ENCODE measurements at places on chromosomes 13 and 19.

DNA sequence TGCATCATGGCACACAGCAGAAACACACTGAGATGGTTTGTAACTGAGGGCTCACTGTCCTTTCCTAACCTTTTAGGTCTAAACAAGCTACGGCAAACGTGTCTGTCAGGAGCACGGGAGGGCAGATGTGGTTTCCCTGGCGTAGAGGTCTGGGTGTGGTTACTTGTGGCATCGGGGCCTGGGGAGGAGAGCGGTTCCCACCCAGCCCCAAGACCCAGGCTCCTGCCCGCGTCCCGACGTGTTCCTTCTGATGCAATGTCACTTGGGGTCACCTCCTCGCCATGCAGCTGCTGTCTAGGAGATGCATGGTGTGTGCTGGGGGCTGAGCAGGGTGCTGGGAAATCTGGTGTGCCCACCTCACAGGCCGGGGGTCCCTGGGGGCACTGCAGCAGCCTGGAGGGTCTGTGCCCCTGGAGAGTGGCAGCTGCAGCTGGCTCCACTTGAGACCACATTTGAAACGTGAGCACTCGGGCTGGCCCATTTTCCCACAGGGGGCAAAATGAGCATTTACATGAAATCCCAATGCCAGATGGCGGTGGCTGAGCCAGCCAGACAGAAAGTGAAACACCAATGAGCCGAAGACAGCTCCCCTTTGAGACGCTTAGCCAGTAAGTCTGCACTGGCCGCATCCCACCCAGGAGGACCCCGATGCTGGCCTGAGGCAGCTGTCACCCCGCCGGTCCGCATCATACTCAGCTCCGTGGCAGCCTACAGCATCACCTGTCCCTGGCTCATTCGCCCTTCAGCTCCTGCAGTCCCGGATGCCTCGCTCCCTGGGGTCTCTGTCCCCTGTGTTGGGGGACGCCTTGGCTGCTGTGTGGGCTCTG is 22.3 kb upstream of the MYDGF start:
- no peak for DNase-seq

DNA sequence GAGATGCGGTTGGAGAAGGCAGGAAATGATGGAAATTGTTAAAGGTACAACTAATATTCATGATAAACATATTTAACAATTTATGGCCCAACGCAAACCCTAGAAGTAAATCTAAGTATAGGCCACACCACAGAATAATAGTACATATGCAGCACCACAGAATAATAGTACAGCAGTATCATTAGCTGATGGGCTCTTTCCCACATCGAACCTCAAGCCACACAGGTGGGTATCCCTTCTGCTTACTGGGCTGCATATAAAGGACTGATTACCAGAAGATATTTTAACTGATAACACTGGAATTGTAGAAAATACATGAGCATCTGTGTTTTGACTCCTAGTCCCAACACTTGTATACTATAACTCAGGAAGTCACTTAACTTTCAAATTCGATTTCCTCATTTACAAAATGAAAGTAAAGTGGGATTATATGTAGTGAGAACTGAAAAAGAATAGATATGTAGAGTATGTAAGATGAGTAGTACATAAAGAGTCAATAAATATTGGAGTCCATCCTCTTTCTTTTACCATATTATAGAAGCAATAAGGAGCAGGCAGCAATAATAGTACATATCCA is 91.5 kb downstream of the TSC22D1 start:
- DNase-seq = no peak

GRCh38 chr13:39926345-39926744 is 270.9 kb downstream of the COG6 start:
- DNase-seq = no peak

DNA sequence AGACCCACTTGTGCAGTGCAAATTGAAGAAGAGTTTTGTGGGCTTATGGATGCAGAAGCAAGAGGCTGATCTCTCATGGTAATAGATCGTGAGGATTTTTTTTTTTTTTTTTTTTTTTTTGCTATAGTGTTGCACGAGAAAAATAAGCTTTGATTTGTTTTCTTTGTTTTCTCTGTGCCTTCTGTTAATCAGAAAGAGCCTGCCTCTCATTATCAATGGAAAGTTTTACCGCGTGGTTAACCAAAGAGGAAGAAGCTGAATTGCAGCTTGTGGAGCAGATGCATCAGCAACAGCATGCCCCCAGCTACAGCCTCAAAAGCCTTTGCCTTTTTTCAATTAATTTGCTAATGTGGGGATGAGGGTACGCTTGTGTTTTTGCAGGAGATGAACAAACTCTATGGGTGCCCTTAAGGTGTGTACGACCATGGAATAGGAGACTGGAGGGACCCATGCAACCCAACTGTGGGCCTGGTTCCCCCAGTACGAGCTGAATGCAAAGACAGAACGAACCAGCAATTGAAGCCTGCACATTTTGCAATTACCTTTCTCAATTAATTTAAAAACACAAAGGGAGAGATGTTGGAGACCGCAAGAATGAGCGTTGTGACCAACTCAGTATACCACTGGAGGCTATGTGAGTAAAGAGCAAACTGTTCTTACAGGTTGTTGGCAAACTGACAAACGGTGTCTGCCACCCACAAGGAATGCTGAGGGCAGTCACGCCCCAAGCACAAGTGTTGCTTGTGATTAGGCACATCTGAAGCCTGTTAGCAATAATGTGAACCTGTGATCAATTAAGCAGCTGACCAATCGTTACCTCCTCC is 58.6 kb upstream of the SPRY2 start:
- DNase-seq = no peak

DNA sequence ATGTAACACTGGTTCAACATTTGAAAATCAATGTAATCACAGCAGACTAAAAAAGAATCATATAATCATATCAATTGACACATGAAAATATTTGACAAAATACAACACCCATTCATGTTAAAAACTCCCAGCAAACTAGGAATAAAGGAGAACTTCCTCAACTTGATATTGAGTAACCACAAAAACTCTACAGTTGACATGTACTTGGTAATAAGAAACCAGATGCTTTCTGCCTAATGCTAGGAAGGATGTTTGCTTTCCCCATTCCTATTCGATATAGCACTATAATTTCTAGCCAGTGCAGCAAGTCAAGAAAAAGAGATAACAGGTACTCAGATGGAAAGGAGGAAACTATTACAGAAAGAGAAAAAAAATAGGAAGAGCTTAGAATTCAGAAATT is 26.9 kb downstream of the UFM1 start:
- no peak for DNase-seq

DNA sequence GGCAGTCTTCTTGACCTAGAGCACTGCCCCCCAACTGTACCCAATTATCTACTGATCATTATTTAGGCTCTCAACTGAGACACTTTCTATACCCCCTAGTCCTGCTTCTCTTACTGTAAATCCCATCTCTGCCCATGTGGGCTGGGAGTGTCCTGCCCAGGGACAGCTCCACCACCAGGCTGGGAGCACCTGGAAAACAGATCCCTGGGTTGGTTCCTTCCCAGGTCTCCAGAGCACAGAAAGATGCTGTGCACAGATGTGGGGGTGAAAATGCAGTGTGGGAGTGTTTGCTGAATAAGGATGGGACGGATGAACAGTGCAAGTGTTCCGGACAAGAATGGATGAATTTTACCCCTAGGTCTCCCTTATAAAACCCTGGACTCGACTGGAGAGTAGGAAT is 12.7 kb downstream of the CYP4F2 start:
- no peak for DNase-seq

GRCh38 chr19:55611300-55611982 is 6.0 kb downstream of the ZNF865 start:
- no peak for DNase-seq

DNA sequence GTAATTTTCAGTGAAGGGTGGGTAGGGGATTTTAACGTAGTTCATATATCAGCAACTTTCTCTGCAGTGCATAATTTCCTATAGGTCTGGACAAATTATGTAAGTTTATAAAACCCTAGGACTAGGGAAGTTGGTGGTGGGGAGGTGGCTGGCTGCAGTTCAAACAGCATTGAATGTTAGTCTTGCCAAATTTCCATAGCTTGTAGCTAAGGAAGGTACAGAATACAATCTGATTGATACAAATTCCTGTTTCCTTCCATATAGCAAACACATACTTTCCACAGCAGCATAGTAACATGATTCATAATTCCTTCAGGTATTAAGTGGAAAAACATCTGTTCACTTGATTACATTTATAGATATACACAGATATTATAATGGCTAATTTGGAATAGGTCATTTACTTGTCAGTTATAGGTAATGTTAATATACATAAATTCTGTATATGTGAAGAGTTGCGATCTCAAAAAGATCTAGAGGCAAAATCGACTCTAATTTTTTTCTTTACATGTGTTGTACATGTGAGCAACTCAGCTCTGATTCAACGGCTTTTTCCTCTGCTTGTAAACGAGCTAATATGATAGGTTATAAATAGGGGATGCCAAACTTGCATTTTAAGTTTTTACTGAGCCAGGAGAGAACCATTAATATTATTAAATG is 233.4 kb upstream of the CSNK1A1L start:
- no peak for DNase-seq

DNA sequence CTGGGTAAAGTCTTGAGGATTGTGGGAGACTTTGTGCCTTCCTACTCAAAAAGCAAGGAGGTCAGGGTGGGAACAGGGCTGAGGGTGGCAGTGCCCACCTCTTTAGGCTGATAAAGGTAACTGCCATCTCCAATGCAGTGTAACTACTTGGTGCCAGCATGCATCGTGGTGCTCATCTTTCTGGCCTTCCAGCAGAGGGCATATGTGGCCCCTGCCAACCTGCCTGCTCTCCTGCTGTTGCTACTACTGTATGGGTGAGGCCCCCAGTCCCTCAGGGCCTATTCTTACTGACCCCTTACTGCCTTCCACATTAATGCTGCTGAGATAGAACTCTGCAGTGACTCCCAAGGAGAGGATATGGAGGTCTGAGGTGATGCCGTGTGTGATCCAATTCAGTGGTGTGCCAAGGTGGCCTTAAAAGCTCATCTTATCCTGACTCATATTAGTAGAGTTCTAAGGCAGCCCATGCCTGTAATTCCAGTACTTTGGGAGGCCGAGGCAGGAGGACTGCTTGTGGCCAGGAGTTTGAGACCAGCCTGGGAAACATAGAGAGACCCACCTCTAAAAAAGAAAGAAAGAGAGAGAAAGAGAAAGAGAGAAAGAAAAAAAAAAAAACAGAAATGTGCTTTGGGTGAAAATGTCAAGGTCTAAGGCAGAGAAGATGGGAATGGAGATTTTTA is 9.7 kb upstream of the ARHGAP45 start:
- DNase-seq = no peak

DNA sequence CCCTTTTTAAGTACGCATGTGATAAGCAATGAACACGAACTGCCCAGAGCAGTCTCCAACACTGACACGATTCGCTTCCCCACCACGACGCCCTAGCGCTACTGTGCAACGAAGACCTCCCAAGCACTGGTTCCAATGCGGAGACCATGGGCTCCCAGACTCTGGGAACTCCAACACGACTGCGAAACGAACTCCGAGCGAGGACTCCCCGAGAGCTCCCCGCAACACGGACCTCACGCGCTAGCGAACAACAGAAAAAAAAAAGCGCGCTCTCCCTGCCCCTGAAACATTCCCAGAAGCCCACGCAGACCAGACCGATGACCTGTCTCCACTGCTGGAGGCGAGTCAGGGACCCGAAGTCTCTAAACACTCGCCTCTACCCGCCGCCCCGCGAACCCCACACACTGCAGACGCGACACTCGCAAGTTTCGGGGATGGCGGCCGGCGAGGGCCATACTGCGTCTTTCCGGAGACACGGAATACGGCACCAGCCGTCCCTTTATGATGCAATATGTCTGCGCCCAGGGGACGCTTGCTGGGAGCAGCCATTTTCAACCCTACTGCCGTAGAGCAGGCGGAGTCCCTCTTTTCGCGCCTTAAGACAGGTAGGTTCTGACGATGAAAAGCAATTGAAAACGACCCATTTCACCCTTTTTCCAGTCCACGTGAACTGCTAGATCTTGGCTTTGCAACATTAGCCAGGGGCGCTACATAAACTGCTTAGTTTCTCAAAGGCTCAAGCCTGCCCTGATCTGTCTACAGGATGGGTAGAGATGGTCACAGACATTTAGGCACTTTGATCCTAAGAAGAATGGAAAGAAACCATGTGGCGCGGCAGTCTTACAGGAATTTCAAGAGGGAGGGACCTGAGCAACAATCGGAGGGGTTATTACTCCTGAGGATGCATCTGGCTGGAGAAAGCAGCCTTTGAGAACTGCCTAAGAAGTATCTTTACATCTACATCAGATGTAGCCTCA is at the start of gene ZNF577:
ZNF577 (minus strand) TSS at position 430 of the 977 bp plus-strand sequence. CDS start 7,569 bp downstream, outside the sequence.
- DNase-seq = no peak

- DNase-seq = no peak
Measured at GRCh38 chr13:48317511-48318376, 14.2 kb downstream of the RB1 start.

DNA sequence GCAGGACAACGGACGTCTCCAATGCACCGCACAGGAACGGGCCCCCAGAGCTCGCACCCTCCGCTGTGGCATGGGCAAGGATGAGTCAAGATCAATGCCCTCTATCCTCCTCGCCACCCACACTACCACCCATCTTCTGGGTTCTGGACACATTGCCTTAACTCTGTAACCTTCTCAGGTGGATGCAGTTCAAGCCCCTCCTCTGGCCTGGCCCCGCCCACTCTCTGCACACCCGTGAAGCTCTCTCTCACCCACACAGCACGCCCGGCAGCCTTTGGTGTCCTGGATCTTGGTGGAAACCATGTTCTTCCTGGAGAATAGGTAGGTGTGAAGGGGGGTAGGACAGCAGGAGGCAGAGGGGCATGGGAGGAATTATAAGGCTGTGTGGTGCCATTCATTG is 20.7 kb downstream of the MAP4K1 start:
- DNase-seq = no peak

DNA sequence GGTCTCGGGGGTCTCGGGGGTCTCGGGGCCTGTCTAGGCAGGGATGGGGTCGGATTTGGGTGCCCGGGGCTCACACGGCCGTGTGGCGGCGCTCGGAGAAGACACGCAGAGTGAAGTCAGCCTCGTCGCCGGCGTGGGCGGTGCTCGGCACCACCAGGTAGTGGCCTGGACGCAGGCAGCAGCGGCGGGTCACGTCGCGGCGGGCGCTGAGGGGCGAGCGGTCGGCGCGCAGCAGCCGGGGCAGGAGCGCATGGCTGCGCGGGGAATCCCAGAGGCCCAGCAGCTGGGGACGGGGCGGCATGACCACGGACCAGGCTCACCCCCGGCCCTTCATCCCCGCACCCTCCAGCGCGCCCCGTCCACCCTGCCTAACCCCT is 8.2 kb downstream of the CAPN12 start:
- DNase-seq = no peak

DNA sequence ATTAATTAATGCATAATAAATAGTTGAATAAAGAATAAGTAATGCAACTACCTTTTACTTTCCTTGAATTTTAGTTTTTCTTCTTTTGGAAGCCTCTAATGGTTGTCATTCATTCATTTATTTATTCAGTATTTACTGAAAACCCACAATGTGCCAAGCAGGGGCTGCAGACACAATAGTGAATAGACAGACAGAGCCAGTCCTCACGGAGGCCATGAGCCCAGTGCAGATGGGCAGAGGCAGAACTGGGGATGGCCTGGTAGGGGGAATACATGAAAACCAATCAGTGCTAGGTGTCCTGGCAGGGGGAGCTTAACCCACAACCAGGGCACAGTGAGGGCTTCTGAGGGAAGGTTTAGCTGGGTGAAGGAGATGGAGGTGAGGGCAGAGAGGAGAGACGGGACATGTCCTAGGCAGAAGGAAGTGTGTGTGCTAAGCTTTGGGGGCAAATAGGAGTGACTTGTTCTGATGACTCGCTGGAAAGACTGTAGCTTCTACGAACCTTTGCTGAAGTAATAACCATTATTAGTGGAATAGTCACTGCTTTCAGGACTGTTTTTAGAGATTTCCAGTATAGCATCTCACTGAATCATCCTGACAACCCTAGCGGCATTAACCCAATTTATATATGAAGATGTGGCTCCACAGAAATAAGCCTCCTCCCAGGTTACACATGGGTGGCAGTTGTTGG is 55.9 kb downstream of the ERCC5 start:
- DNase-seq = no peak

GRCh38 chr13:107450931-107451330 is 764.4 kb downstream of the LIG4 start:
- no peak for DNase-seq
